ENCODE measurements at places on chromosomes 6 and 20.
A peak's percentile ranks its signal among the peaks of the same experiment; 100 is the strongest.

GRCh38 chr20:46928580-46929132 lies 34.0 kb downstream of the EYA2 start:
- no peak for DNase-seq

DNA sequence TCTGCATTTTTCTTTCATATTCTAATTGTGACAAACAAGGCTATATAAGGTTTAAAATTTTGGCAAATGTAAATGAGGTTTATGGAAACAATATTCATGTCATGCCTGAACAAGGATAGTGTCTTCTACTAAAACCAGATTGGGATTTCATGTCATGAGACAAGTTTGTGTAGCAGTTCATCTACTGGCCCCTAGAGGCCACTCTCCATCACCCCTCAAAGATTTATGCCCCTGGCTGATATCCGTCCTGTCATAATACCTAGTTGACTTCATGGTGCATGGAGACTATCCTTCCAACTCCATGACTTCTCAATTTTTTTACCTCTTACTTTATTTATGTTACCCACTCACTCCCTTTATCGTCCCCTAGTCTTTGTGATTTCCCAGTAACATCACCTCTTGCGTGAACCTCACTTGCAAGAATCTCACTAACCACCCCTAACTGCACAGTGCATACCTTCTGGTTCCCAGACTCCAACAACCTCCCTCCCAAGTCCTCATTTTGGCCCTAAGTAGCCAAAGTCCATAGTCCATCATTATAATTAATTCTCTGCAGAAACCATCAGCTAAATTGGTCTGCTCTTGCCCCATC lies 179.8 kb downstream of the TASP1 start:
- DNase-seq, result no peak

DNA sequence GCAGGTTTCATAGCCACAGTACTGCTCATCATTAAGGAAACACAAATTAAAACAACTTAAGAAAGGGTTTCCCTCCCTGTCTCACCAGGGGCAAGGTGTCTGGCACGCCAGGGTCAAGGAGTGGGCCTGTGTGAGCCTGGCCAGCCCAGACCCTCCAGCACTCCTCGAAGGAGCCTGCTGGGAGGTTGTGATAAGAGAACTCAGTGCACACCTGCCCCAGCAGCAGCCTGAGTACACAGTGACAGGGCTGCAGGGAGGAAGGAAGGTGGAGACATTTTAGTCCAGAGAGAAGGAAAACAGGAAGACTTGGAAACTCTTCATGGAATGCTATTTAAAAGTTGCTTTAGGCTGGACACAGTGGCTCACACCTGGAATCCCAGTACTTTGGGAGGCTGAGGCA lies 14.1 kb downstream of the NINL start:
- DNase-seq, result no peak

GRCh38 chr6:132466952-132467351 lies 46.0 kb downstream of the STX7 start:
- no peak for DNase-seq

- no peak for DNase-seq
These were observed 21.5 kb downstream of the NOL4L start for GRCh38 chr20:32563311-32564272.

DNA sequence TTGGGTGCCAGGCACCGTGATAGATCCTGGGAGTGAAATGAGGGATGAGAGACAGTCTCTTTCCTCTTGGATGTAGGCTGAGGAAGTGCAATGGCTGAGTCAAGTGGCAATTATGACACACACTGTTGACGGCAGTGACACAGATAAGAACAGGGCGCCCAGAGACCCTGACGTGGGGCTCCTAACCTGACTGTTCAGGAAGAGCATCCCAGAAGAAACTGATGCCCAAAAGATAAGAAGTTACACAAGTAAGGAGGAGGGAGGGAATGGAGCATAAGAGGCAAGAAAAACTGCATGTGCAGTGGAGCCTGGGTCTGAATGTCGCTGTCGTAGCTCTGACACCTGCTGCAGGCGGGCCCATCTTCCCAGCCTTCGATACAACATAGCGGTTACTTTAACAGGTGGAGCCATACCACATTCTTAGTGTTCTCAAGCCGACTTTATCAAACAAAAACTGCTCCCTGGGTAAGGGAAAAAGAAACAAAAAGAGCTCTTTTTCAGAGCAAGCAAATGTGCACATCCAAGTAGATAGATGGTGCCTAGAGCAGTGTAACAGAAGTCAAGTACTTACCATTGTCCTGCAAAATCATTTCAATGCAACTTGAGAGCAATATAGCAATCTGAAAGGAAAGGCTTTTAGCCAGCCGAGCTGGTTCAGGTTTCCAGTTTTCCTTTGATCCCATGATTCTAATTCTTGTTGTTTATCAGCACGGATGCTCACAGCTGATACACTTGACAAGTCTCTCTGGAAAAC lies 463.9 kb upstream of the JARID2 start:
- no peak for DNase-seq

GRCh38 chr6:130516604-130517003 lies 150.8 kb downstream of the TMEM200A start:
- no peak for DNase-seq

GRCh38 chr6:12893036-12893435 lies 176.5 kb downstream of the PHACTR1 start:
- no peak for DNase-seq

DNA sequence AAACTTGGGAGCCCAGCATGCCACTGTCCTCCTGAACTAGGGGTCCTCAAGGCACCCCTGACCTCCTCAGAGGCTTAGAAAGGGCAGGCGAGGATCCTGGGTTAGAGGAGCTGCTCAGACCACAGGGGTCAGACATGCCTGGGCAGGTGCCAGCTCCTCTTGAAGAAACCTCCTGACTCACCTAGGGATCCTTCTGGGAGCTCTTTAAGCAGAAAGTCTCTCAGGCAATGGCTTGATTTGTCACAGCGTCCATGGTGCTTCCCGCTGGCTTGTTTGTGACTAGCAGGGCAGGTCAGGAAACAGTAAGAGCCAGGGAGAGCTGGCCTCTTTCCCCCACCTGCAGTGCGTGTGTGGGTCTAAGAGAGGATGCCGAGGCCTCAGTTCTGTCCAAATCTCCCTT lies 174.5 kb upstream of the SNX9 start:
- no peak for DNase-seq

DNA sequence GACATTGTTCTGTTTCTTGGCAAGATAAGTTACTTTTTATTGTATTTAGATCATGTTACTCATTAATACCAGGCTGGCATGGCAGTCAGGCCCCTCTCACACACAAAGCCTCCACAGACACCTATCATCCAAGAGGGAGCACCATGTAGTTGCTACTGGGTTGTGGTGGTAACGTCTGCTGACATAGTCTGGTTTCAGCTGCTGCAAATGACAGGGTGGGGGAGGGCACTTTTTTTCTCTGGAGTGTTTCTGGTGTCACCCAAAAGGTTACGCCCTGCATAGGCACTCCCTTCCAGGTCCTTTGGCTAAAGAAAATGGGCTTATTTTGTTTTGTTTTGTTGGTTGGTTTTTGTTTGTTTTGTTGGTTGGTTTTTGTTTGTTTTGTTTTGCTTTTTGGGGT lies 236.4 kb upstream of the RIMS1 start:
- no peak for DNase-seq

DNA sequence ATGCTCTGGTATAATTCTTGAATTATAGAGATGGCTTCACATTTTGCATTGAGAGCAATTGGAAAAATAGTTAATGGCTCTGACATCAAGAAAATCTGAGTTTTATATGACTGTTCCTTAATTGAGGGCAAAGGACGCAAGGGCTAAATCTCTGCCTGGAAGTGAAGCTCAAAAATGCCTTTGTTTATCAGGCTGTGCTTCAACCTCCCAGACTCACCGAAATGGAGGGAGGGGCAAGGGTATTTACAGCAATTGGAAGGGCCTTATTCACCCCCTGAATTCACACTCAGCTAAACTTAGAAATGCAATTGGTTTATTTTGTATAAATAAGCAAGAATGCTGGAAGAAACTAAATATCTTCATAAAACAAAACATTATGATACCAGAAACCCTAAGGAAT lies 737.2 kb upstream of the MMS22L start:
- DNase-seq, result no peak

- no peak for DNase-seq
These were observed 31.7 kb upstream of the RAB22A start for GRCh38 chr20:58277578-58278472.

DNA sequence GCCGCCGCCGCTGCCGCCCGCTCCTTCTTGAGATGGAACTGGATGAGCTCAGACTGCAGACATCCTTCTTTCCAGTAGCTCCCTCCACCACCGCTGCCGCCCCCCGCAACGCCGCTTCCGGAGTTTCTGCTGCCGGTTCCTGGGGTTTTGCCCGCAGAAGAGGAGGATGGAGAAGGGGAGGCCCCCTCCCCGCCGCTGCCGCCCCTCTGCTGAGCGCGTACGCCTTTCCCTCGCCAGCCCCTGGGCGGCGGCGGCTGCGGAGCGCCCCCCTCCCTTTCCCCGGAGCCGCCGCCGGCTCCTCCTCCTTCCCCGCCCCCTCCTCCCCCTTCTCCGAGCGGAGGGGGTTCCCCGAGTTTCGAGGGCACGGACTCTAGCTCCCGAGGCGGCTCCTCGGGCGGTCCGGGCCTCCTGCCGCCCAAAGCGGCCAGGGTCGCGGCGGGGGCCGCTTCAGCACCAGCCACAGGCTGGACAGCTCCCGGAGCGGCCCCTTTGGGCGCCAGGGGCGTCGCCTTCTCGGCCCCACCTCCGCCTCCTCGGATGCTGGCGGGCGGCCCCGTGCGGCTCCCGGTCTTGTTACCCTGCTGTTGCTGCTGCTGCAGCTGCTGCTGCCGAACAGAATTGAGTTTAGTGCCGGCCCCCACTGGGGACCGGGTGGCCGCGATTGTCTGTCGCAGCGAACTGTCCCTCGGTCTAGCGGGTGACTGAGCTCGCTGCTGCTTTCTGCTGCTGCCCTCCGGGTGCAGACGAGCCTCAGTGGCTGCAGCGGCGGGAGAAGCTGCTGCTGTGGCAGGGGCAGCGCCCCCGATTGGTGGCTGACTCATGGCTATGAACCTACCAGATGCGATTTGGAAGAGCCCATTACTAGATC lies 3.1 kb downstream of the MTCL3 start:
- peak; percentile 51 for DNase-seq

GRCh38 chr6:11121851-11122250 lies 10.3 kb upstream of the ERVFRD-1 start:
- DNase-seq, result no peak

DNA sequence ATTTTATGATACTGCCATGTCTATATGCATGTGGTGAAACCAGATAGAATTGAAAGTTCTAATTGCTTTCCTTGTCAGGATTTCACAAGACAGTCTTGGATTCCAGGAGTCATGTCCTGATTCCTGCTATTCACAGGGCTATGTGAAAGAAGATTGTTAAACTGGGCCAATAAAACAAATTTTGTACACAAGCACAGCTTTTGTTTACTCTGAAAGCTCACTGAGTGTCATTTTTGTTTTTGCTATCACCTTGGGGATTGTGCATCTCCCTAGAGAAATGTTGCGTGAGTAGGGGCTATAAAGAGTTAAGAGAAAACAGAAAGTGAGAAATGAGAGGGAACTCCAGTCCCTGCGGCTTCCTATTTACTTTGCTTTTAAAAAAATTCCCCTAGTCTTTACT lies 627.5 kb downstream of the PKHD1 start:
- no peak for DNase-seq

DNA sequence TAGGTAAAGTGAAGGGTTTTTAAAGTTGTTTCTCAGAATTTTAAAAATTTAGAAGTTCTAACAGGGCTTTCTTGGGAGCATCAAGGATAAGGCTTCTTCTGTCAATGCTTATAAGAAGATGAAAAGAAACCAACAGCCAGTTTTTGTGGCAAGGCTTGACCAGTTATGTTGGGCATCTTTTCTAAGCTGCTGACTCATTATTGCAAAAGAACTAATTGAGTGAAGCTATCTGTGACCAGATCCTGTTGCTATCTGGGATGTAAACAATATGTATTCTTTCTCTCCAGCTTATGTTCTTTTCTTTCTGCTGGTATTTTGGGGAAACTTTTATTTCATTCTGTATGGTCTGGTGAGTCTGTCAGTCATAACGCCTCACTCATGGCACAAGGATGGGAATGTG lies 643.8 kb downstream of the HDGFL1 start:
- DNase-seq, result no peak

- no peak for DNase-seq
These were observed 12.8 kb downstream of the BHLHE23 start for GRCh38 chr20:62993856-62994494.

- DNase-seq, result no peak
These were observed 358.4 kb upstream of the SOX4 start for GRCh38 chr6:21235162-21235561.

- DNase-seq, result no peak
These were observed 211.9 kb upstream of the RNF24 start for GRCh38 chr20:4227085-4227821.

- no peak for DNase-seq
These were observed 140.7 kb upstream of the MCHR2 start for GRCh38 chr6:100134703-100135102.

DNA sequence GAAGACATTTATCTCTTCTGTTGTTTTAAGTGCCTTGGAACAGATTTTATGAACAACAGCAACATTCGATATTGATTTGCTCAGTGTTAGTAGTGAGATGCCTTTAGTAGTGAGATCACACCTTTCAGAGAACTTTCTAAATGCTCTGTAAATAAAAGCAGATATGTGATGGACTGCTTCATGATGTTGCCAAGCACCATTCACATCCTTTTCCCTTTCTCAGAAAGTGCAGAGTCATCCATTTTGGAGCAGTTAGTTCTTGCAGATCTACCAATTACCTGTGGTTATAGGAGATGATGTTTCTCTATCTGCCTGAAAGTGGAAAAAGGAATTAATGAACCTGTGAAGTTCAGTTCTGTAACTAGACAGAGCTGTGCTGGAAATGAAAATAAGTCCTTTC lies 27.0 kb downstream of the CBFA2T2 start:
- DNase-seq, result no peak

- DNase-seq, result no peak
These were observed 98.8 kb downstream of the SLC35B3 start for GRCh38 chr6:8336406-8337057.

DNA sequence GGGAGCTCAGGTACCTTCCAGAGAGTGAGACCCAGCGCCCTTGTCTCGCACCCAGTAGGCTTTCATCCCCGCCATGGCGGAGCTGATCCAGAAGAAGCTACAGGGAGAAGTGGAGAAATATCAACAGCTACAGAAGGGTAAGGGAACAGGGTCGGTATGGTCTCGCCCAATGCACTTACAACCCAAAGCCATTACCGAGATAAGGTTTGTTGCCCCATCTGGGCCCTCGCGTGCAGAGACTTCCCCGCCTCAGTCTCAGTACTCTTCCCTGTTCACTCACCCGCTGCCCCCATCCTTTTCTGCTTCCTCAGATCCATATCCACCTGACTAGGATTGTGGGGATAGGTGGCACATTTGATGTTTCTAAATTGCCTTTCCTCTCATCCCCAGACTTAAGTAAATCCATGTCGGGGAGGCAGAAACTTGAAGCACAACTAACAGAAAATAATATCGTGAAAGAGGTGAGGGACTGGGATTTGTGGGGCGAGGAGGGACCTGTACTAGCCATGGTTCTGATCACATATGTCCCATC lies 449 bp downstream of the PFDN6 start:
- no peak for DNase-seq

Data from stimulated activated CD4-positive, alpha-beta T cell treated with anti-CD3 and anti-CD28 coated beads, Interleukin-15, amount 100 ng/mL, for 1 hour (primary cell).